ENCODE measurements at places on chromosomes 13 and 19.

- no peak for DNase-seq
These were observed 253.8 kb downstream of the DACH1 start for GRCh38 chr13:71613066-71613745.

- no peak for DNase-seq
These were observed 476.4 kb downstream of the FOXO1 start for GRCh38 chr13:40189898-40190630.

- no peak for DNase-seq
These were observed 22.6 kb downstream of the RASL11A start for GRCh38 chr13:27293076-27293691.

DNA sequence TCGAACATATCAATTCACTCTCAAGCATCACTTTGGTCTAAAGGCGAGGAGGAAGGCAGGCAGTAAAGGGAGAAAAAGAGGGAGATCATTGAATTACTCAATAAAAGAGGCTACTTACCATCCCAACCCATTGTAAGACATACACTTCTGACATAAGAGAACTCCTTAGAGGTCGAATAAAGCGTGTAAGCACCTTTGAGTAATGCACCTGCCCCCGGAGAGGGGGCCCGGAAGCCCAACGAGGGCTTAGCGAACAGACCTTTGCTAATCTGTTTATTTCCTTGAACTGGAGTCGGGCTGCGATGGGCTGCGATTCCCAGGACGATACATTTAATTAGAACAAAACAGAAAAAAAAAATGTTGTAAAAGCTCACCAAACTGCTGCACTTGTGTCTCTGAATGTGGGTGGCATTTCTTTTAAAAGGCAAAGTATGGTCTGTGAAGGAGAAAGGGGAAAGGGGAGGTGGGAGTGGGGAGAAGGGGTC is 3.0 kb downstream of the ZC3H4 start:
- DNase-seq: no peak

DNA sequence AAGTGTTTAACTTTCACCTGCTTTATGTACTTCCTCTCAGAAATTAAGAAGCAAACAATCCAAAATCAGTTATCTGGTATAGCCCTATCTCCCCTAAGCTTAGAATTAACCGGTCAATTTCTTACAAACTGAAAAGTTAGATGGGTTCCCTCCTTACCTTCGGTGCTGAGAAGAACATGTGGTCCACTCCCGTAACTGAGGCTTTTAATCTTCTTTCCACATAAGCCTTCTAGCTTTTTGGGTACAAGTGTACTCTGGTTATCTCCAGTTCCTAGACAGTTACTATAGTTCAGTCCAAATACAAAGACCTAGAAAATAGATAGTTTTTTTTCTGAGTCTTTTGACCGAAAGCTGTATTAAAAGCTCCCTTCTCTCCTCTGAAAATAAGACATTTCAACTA is 18.9 kb downstream of the RCBTB1 start:
- DNase-seq: no peak

GRCh38 chr13:92459306-92459705 is 767.3 kb upstream of the GPC6 start:
- no peak for DNase-seq

- no peak for DNase-seq
These were observed 6.7 kb downstream of the GRIN2D start for GRCh38 chr19:48400018-48400742.

DNA sequence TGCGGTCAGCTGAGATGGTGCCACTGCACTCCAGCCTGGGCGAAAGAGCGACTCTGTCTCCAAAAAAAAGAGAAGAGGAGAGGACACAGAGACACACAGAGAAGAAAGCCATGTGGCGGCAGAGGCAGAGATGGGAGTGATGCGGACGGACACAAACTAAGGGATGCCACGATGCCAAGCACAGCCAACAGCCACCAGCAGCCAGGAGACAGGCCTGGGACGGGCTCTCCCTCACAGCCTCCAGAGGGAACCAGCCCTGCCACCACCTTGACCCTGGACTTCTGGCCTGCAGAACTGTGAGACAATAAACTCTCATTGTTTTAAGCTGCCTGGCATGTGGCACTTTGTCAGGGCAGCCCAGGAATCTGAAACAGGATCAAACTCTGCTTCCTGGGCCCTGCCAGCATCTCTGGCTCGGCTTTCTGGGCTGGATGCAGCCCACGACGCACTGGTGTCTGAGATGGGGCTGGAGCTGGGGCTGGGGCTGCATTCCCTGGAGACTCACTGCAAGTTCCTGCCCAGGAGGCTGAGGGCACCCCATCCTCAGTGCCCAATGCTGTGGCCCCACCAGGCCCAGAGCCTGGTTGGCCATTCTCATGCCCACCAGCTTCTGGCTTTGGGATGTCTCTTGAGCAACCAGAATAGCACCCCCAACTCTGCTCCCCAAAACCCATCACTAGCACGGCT is 3.0 kb downstream of the F2RL3 start:
- DNase-seq: no peak

DNA sequence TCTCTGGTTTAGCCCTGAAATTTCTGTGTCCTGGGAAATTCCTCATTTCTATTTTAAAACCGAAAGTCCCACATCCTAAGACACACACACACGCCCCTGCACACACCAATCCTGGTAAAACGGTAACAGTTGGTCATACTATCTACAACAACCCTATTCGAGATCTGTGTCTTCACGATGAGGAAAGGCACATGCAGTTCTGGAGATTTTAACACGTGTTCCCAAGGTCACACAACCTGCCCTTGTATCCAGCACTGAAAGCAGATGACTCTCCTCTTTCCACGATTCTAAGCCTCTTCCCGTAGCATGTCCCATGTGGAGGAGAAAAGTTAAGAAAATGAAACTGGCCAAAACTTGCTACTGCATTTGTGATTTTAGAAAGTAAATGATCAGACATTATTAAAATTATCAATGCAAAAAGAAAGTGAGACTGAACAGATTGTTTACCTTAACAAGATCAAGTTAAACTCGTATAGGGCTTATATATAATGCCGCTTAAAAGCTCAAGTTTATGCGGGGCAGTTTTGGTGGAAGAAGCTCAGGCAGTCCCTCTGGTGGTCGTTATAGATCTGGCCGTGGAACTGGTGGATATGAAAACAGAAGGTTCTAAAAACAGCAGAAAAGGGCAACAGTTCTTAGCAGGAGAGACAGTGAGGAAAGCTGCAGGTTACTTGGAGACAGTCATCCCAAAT is 32.7 kb downstream of the VSTM1 start:
- DNase-seq: no peak

- DNase-seq: no peak
These were observed at the start of gene GPR12 for GRCh38 chr13:26759907-26760831. Gene GPR12, minus strand, starts transcription at chr13:26760786. Its CDS starts 959 bp downstream, at chr13:26759827.

GRCh38 chr19:51441410-51442390 is 16.6 kb downstream of the SIGLEC8 start:
- peak; percentile 77 for DNase-seq

DNA sequence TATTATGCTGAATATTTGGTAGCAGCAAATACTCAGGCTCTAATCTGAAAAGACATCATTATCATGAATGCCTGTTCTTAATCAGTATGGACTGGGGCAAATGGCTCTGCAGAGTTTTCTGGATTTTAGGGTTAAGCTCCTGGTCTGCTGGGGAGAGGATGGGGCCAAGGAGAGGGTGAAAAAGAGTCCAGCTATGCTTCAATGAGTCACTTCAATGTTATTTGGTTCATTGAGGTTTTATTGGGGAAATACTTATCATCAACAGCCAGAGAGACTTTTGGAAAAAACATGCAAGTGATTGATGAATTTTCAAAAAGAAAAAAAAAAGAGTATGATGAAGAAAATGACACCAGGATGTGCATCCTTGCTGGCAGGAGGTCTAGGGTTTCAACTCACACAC is 278.3 kb downstream of the UQCRFS1 start:
- no peak for DNase-seq

GRCh38 chr13:97640268-97640667 is 206.3 kb downstream of the RAP2A start:
- DNase-seq: no peak

DNA sequence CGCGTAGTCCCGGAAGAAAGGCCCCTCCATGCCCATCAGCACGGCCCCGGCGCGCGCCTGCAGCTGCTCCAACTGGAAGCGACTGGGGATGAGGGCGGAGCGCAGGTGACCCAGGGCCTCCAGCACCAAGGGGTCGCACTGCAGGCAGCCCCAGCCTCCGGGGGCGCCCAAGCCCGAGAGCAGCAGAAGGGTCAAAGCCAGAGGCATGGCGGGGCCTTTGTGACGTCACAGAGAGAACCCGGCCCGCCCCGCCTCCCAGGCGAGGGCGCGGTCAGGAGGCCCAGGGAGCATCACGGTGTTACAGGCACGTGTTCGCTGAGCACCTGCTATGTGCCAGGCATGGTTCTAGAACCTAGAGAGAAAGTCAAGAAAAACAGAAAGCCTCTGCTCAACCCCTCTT is at the start of gene IZUMO2:
TSS of gene IZUMO2 (minus strand) at position 294 of the 400 bp plus-strand sequence. CDS start at position 207, 87 bp downstream.
- no peak for DNase-seq

- no peak for DNase-seq
These were observed 39.3 kb upstream of the FLT1 start for GRCh38 chr13:28534210-28534609.

GRCh38 chr13:31538067-31539042 is 201.0 kb upstream of the RXFP2 start:
- DNase-seq: no peak

DNA sequence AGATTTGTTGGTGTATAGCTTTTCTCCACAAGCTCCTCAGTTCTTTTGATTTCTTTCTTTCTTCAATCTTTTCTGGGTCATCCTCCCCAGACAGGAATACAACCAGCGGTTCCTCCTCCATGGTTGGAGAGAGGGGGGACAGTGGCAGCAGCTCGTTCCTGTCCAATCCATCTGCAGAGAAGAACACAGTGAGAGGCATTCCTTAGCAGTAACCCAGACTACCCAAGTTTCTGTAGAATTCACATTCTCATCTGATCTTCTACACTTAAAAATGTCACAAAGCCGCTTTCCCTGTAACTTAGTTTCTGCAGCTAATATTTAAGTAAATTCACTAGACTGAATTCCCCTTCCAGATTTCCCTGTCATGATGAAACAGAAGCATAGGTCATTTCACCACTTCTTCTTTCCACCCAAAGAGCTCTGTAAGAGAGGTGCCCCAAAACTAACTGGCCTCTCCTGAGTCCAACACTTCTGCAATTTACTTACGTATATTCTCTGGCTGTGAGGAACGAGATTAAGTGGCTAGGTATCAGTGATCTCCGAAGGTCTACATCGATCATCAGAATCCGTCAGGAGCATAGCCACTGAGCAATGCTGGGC is 171.9 kb downstream of the TBC1D4 start:
- no peak for DNase-seq

GRCh38 chr13:46166224-46166584 is 15.8 kb downstream of the LCP1 start:
- no peak for DNase-seq

DNA sequence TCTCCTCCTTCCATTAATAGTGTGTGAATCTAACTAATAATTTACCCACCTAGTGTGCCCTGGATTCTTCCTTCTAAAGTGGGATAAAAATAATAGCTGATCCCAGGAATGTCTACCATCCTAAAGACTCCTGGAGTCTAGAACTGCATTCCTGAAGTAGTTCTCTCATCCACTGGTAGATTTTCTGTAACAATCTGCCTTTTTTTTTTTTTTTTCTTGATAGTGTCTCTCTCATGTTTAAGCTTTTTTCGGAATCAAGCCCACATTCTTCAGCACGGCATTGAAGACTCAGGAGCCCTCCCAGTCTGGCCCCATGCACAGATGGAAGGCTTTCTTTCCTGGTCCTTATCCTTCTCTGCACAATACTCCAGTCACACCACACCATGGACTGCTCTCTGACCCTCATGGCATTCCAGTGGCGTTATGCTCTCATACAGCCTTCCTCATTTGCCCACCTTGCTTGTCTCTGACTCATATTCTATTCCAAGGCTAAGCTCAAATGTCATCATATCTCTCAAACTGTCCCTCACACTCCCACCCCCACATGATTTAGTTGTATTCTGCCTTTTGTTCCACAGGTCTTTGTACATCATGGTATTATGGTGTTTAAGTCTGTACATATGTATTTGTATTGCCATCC is 68.7 kb upstream of the FRY start:
- no peak for DNase-seq

DNA sequence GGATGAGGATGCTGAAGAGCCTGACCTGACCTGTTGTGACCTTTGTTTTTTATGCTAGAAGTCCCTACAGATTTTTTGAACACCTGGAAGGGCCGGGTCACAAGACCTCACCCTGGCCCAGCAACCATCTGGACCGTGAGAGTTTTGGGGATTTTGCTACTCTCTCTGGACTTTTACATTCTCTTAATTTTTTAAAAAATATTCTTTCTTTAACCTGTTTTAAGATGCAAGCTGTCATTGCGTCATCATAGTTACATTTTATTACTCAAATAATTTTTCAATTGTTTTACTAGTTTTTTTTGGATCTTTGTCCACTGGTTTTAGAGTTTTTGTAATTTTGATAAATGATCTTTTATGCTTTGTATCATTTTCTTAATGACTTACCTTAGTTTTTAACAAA is 7.5 kb downstream of the DKKL1 start:
- DNase-seq: no peak

GRCh38 chr13:27423333-27423732 is 1.1 kb upstream of the GTF3A start:
- no peak for DNase-seq

Data from stimulated activated CD4-positive, alpha-beta T cell treated with anti-CD3 and anti-CD28 coated beads, TNF-alpha, amount 100 ng/mL, for 1 hour (primary cell).